ENCODE measurements at places on chromosomes 13 and 19.

DNA sequence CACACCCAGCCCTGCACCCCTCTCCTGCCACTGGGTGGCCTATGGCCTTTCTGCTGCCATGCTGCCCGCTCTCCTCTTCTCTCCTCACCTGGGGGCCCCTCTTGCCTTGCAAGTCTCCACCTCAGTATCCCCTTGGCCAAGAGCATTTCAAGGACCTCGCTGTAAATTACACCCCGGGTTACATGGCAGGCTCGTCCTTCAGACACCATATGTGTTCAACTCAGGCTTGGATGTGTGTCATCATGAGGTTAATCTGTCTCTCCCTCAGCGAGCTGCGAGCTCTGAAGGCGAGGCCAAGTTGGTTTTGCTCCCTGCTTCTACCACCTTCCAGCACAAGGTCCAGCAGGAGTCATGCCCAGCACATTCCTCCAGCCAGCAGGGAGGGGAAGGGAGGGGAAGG, 74.8 kb upstream of the TM9SF2 start:
- no peak for DNase-seq

DNA sequence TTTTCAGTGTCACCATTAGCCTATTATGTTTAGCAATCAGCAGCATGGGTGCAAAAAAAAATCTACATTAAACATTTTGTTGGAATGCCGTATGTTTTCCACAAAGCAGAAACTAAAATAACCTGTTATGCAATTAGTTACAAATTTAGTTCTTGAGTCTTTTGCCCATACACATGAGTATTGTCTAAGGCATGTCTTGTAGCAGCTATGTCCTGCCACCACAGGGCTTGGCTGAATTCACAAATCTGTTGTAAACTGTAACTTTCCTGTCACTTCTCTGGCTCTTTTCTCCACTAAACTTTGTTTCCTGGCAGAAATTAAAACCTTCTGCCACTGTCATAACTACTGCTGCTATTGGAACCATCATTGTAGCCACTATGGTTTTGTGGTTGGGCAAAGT, 277.9 kb upstream of the SPRY2 start:
- DNase-seq = no peak

- DNase-seq = no peak
Observed at GRCh38 chr13:48625413-48626076, 28.2 kb upstream of the CYSLTR2 start.

DNA sequence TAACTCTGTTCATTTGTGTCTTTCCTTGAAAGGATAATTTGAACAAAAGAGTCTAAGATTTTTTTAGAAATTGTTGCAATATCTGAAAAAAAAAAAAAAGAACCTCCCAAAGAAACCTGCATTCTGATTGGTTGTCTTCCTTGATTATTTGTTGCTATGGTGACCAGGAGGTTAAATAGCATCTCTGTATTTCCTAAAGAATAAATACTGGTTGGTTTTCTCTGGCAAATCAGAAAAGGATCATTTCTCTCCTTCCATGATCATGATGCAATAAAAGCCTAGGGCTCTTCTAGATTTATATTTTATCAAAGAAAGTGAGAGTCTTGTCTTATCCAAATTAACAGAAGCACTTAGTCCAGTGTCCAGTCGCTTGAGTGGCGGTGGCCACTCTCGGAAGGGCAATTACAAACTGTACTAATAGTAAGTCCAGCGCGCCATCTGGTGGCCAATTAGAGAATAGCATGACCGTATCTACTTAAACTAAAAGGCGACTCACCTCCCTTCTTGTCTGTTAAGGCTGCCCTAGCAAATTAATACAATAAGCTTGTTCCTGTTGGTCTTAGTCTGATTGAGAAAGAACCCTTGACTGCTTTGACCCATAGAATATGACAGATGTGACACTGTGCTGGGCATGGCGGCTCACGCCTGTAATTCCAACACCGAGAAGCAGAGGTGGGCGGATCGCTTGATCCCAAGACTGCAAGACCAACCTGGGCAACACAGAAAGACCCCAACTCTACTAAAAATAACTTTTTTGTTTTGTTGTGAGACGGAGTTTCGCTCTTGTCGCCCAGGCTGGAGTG, 47.0 kb upstream of the PNMA8B start:
- DNase-seq = peak; percentile 37

DNA sequence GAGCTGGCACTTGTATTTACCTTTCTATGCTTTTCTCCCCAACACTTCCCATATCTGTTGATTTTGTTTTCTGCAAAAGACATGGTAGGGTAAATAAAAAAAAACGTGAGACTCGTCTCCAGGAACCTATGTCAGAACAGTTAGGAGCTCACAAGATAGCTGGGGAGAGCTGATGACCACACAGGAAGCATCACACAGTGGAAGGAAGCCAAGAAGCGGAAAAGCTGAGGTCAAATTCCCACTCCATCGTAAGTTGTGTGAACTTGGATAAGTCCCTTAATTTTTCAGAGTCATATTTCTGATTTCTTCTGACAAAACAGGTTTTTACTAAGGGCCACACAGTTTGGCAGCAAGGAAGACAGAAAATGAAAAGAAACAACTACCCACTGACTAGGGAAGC, 199.6 kb downstream of the KLF5 start:
- no peak for DNase-seq

- no peak for DNase-seq
Observed at GRCh38 chr19:20250627-20251026, 83.6 kb downstream of the ZNF486 start.

GRCh38 chr19:33246709-33247440, 21.2 kb upstream of the SLC7A10 start:
- DNase-seq = no peak

- DNase-seq = no peak
Observed at GRCh38 chr13:40440990-40441820, 225.2 kb downstream of the FOXO1 start.

DNA sequence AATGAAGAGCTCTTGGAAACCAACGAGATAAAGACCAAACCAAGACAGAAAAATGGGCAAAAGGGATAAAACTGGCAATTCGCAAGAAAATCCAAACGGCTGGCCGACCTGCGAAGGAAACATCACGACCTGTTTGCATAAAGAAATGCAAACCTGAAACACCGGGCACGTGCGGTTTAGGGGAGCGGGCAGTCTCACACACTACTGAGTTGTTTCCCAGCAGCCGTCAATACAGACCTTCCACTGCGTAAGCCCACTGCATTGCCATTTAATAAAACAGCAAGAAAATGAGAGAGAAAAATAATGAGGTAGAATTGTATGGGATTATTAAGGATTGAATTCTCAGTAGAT, 642 bp upstream of the PEG3 start:
- no peak for DNase-seq

DNA sequence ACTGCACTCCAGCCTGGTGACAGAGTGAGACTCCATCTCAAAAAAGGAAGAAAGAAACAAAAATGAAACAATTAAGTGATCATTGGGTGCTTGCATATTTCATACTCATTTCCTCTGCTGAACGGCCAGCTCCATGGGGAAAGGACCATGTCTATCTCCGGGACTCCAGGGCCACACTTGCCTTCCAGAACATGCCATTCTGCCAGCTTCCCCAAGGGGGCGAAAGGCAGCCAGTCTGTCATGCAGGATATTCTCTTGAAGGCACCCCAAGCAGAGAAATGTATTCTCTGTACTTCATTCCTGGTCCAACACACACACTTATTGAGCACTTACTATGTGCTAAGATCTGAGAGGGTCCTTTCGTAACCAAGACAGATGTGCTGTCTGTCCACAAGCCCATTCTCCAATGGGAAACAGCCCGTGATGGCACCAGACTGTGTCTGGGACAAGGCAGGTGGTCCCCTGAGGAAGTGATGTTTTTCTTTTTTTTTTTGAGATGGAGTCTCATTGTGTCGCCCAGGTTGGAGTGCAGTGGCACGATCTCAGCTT, 10.2 kb upstream of the CARM1 start:
- DNase-seq = no peak

GRCh38 chr13:110109910-110110309, 197.0 kb downstream of the COL4A1 start:
- no peak for DNase-seq

DNA sequence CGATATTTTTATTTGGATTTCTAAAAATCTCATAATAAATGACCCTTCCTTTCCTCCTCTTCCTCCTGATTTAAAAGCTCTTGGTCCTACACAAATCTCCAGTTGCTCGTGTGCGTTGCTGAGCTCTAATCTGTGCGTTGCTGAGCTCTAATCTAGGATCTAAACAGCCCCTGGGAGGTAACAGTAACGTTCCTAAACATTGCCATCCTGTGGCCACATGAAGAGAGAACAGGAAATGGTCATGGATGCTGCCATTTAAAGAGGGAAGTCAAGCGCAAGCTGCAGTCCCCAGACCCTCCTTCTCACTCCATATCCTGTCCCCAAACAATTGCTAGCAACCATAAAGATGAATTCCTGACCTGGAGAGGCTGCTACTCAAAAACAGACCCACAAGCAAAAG, 170.8 kb downstream of the NUFIP1 start:
- no peak for DNase-seq

DNA sequence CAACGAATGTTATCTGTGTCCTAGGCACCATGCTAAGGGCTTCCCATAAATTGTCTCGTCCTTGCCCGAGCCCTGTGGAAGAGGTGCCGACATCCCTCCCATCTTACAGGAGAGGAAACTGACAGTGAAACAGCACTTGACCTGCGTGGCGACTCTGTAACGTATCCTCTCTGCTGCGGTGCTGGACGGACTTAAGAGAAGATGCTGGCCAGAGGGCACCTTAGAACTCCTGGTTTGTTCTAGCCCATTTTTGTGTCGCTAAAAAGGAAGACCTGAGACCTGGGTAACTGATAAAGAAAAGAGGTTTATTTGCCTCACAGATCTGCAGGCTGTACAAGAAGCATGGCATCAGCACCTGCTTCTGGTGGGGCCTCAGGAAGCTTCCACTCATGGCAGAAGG, 68.6 kb downstream of the KCTD15 start:
- no peak for DNase-seq

DNA sequence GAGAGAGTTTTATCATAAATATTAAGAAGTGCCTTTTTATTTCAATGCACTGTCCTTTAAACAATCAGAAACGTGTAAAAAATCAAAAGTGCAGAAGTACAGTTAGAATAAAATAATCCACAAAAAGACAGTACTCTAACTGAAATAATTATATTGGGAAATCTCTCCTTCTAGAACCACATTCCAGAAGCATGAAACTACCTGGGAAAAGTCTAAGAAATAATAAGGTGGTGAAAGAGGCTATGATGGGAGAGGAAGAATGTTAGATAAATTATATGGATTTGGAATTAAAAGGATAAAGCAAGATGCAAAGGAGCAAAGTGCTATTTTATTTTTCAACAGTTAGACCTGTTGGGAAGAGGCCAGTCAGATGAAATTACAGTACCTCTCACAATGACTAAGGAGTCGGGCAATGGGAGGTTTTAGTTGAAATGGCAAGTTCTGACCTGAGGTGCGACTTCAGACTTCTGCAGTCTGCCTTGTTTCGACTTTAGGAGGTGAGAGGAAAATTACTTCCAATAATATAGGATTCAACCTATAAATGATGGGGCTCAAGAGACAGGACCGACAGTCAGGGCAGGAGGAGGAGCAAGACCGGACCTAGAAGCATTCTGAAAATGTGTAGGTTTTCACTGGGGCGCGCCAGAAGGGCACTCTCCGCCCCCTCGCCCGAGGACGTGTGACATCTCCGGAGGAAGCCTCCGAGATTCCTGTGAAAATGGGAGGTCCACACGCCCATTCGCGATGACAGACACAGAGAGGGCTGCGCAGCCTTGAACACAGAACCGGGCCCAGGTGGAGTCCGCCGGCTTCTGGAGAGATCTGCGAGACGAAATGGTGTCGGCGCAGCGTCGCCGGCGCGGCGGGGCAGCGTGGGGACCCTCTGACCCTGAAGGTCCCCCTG, 717 bp downstream of the SPRYD7 start:
- peak; percentile 22 for DNase-seq

DNA sequence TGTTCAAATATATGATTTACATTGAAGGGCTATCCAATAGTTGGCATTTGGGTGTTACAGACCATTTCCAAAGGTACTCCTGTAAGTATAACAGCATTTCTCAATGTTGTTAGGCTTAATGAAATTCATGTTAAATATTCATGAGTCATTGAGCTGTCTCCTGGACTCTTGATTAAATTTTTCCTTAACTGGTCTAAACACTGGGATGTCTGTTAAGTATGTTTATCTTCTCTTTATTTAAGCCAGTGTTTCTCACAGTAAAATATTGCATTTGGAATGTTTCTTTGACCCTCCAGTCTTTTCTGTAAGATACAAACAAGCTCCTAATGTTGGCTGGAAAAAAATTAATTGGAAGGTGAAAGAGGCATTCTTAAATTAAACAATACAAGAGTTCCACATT, 402.5 kb upstream of the HTR2A start:
- no peak for DNase-seq

GRCh38 chr13:91017031-91017668, 330.3 kb upstream of the MIR17HG start:
- no peak for DNase-seq

DNA sequence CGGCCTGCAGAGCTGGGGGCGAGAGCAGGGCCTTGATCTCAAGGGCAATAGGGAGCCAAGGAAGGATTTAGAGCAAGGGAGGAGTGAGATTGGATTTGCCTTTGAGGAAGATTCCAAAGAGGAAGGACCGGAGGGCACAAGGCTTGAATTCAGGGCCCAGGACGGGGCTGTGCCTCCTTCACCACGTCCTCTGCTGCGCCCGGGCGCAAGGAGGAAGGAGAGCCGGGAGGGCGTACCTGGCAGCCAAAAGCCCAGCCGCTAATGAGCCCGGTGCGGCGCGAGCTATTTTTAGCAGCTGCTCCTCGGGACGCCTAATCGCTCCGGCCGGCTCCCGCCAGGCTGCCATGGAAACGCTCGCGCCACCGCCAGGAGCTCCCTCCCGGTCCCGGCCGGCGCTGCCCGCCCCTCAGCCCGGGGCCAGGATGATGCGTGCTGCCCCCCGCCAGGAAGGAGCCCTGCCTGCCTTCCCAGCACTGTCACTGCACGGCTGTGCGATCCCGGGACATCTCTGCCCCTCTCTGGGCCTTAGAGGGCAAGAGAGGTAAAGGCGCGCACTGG, 31.3 kb downstream of the TINCR start:
- no peak for DNase-seq

DNA sequence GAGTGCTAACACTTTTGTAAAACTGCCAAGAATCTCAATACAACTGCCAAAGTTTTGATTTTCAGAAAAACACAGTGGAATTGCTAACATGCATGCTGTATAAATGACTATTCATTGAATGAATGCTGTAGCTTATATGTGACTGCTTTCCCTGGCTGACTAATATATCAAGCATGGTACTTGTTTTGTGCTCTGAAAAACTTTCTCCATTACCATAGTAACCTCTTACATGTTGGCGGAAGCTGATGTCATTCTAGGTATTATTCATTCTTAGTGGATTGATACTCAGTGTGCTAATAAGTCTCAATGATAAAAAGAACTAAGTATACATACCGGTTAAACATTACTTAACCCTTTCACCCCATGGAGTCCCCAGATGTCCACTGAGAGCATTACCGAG, 166.1 kb upstream of the MYO16 start:
- peak; percentile 46 for DNase-seq

GRCh38 chr13:45101327-45102018, 18.8 kb upstream of the GTF2F2 start:
- no peak for DNase-seq

GRCh38 chr19:18287836-18288772, 6.7 kb upstream of the JUND start:
- no peak for DNase-seq

Measured in epithelial cell of prostate (primary cell).